ENCODE measurements at places on chromosomes 4 and X.

DNA sequence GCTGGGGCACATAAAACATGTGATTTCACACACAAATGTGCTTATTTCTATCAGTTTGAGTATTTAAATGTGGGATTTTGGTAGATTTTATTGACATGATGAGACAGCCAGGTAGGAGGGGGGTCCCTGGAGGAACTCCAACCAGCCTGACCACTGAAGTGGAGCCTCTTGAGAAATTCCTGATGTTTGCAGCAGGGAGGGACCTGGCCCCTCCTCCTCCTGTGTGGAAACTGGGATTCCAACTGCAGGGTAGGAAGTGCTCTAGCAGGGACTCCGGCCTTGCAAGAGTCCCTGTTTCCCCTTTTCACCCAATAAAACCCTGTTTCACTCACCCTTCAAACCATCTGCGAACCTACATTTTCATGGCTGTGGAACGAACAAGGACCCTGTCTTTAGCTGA lies 2224.0 kb upstream of the AGA start:
- DNase-seq: no peak

GRCh38 chrX:46673620-46674359 lies 85.1 kb downstream of the SLC9A7 start:
- no peak for DNase-seq

GRCh38 chrX:9746148-9746888 lies 19.3 kb downstream of the GPR143 start:
- DNase-seq: no peak

DNA sequence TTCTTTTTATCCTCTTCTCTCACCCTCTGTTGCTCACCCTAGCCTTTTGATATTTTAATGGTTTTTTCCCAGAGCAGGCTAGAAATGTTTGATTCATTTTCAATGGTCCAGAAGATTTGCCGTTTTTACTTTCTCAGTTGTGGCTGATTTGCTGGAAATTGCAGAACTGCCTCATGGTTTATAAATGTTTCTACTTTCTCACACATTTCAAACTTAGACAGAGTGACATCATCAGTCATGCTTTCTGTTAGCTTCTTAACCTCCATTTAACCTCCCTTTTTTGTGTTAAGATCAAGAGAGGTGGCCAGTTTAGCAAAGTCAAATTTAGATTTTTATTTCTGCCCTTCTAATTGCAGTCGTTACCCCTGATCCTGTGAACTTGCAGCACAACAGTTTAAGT lies 8.7 kb downstream of the RXFP1 start:
- DNase-seq: no peak

- no peak for DNase-seq
Observed at GRCh38 chr4:110400086-110400485, 75.9 kb upstream of the ENPEP start.

Measured in CD8-positive, alpha-beta T cell (primary cell).